ENCODE measurements at places on chromosomes 7 and 10. TPM values are rescaled to one million over a fixed set of nuclear protein-coding genes. Genes with fewer than 3 reads are reported as not detected.

LIPF gene
- not detected for total RNA-seq

FAM241B gene
- total RNA-seq = 13.3 TPM

SPDYE11 gene
- total RNA-seq = not detected

ZCCHC24 gene
- total RNA-seq = 3.3 TPM

MMP21 gene
- not detected for total RNA-seq

OR2A12 gene
- not detected for total RNA-seq

DLX6 gene
- total RNA-seq = not detected

CBX3 gene
- total RNA-seq = 232 TPM

GPC2 gene
- total RNA-seq = 0.39 TPM

CFTR gene
- not detected for total RNA-seq

TSPAN33 gene
- 4.6 TPM for total RNA-seq

ITIH2 gene
- 0.26 TPM for total RNA-seq

IKZF1 gene
- not detected for total RNA-seq

CLRN3 gene
- total RNA-seq = 0.07 TPM

STK31 gene
- total RNA-seq = 0.80 TPM

Data from A549 treated with dexamethasone at 1 μM for 4 hours (cell line).